ENCODE measurements at places on chromosomes 13 and 19. TPM values are rescaled to one million over a fixed set of nuclear protein-coding genes. Genes with fewer than 3 reads are reported as not detected.

- H3K27me3 ChIP-seq: no peaks in the 10 kb centered on the region
- no peaks in the 10 kb centered on the region for H3K36me3 ChIP-seq
- H3K27ac ChIP-seq: no peak overlapping the region
Observed at GRCh38 chr19:749811-750210, 1.1 kb upstream of the MISP start.

DNA sequence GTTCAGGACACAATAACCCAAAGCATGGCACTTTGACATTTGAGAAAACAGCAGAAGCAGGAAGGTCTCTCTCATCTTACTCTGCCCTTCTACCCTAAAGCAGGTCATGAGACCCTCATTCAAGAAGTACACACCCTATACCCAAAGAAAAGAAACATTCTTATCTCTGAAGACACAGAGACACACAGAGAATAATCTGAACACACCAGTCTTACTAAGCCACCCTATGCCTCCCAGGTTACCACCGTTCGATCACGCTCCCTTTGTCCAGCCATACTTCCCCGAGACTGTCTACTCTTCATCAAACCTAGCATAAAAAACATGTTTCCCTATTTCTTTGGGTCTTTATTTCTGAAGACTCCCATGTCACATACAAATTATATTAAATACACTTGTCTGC is 66.5 kb upstream of the ANKRD10 start:
- no peak for DNase-seq
- no peaks in the 10 kb centered on the region for H3K27me3 ChIP-seq
- H3K4me3 ChIP-seq: no peak overlapping the region
- no peaks in the 10 kb centered on the region for H3K4me1 ChIP-seq

GRCh38 chr13:102707467-102707866 is 12.6 kb upstream of the METTL21C start:
- H3K27me3 ChIP-seq: no peaks in the 10 kb centered on the region
- H3K4me1 ChIP-seq: no peaks in the 10 kb centered on the region
- DNase-seq: no peak
- no peak overlapping the region for H3K4me3 ChIP-seq
- H3K27ac ChIP-seq: no peak overlapping the region
- no peaks in the 10 kb centered on the region for H3K36me3 ChIP-seq

ZNF433 gene
- total RNA-seq: 8.2 TPM

OR4F17 gene
- total RNA-seq: not detected

FFAR1 gene
- total RNA-seq: not detected

Measured in neural progenitor cell (in vitro differentiated cells).